ENCODE measurements at places on chromosomes 13 and 19. TPM values are rescaled to one million over a fixed set of nuclear protein-coding genes. Genes with fewer than 3 reads are reported as not detected.

The MBD3L3 gene
- not detected for total RNA-seq

The CYSLTR2 gene
- 2.8 TPM for total RNA-seq

- no peak overlapping the region for H3K27ac ChIP-seq
- no peak overlapping the region for H3K4me3 ChIP-seq
- no peak for DNase-seq
- H3K4me1 ChIP-seq, result no peaks in the 10 kb centered on the region
- H3K27me3 ChIP-seq, result no peaks in the 10 kb centered on the region
- no peaks in the 10 kb centered on the region for H3K36me3 ChIP-seq
Observed at GRCh38 chr13:71320452-71320851, 546.6 kb downstream of the DACH1 start.

- H3K27me3 ChIP-seq, result no peaks in the 10 kb centered on the region
- peaks cover 3% of the 10 kb centered on the region for H3K36me3 ChIP-seq
- DNase-seq, result peak; percentile 61
- H3K27ac ChIP-seq, result peak overlapping the region; percentile 82
- peaks cover 18% of the 10 kb centered on the region for H3K4me1 ChIP-seq
- H3K4me3 ChIP-seq, result peak overlapping the region; percentile 91
Observed at GRCh38 chr19:55116232-55116858, 1.1 kb downstream of the PPP1R12C start.

Data from activated naive CD8-positive, alpha-beta T cell treated with anti-CD3 and anti-CD28 coated beads for 36 hours (primary cell).